Vagina (tissue), 2 donors: ENCODE measurements at places on chromosomes 16 and 17.

DNA sequence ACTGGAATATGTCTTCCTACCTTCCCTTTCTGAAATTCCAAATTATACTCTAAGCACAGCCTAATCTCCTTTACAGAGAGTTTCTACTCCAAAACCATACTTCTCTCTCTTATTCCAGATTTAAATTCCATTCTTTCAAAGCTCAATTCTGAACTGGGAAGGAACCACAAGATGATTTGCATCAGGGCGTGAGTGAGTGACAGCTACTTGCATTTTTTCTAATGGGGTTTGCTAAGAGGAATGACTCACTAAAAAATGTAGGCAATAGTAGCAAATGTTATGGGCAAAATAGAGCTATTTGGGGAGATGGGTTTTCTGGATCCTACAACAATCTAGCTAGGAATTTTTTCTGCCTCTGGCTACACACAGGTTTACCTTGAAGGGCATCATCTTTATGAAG lies 244.6 kb upstream of the PSMD7 start:
- no peak for DNase-seq

GRCh38 chr16:85800321-85800669 lies 800 bp downstream of the COX4I1 start:
- DNase-seq = no peak

- DNase-seq = no peak
These were observed 4.5 kb upstream of the SGCA start for GRCh38 chr17:50161023-50161910.

- DNase-seq = no peak
These were observed 2.0 kb downstream of the YWHAE start for GRCh38 chr17:1398028-1398427.

DNA sequence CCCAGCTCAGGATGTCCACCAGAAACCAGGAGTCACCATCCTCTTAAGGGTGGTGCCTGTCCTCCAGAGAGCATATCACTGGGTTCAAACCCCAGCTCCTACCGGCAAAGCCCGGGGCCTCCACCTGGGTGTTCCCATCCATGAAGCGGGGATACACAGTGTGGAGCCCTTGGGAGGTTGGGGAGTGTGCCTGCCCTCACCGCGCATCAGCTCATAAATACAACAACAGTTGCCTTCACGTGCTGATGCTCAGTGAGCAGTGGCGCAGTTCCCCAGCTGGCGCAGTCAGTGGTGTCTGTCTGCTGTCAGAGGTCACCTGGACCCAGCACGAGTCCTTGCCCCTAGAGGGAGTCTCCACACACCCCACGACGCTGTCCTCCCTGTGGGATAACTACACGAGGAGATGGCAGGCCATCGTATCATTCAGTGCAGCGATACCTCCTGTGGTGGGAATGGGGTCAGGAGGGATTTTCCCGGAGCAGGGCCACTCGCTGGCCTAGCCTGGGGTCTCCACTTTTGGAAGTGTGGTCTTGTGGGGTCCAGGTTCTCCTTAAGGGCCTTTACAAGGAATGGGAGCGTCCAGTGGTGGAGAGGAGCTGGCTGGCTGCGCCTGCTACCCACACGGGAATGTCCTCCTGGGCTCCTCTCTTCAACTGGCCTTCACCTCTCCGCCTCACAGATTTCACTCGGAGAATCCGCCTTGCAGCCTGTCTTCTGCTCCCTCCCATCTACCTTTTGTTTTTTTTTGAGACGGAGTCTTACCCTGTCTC lies 2.3 kb upstream of the ELOB start:
- no peak for DNase-seq

DNA sequence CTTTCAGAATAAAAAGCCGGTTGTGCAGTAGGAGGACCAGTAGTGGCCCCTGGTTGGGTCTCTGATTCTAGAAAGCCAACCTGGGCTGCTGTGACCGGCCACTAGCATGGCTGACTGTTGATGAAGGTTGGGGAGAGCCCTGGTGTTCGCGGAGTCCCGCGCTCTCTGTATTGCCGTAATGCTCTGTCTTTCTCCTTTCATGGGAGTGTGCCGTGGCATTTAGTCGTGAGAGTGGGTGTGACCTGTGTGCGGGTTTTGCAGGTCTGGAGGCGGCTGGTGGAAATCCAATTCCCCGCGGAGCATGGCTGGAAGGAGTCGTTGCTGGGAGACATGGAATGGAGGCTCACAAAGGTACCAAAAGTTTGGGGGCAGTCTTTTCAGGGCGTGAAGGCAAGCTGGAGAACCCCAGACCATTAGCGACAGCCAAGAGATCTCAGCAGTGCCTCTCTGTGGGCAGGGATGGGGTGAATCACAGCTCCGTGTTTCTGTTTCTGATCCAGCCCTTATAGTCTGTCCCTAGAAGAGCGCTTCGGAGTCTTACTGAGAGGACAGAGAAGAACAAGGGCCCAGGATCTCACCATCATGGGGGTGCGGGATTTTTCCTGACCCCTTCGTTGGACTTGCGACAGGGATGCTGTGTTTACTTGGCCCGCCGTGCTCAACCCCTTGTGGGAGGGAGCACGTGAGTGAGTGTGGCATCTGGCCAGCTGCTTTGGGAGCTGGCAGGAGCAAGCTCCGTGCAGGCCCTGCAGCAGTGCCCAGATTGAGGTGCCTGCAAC lies 56.5 kb downstream of the RNF213 start:
- DNase-seq = no peak

DNA sequence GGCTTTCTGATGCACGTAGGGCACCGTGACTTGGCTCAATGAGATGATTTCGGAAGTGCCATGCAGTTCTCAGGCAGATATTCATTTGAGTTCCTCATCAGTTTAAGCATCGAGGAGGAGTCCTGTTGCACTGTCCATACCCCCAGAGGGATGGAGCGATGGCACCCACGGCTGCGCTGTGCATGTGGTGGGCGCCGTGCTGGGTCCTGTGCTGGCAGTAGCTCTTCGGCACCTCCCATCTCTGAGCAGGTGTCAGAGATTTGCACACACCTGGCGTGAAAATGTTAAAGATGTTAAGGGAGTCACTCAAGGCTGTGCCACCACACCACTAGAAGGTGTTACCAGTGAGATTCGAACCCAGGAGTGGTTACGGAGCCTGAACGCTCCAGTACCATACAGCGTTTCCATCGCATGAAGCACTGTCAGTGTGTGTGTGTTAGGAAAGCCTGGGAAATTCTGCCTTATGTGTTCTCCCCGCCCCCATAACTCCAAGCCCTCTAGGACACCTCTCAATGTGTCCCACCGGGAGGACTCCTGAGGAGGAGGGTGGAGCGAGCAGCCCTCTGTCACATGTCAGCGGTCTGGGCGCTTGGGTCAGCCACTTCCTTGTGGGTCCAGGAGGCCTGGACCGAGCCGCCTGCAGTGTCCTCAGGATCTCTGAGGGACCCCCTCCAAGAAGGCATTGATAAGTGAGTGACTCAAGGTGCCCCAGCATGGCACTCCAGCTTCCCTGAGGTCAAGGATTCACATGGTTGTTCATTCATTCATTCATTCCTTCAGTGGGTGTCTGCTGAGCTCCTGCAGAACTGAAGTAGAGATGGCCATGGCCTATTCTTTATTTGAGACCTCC lies 3.8 kb downstream of the MRC2 start:
- DNase-seq = no peak

DNA sequence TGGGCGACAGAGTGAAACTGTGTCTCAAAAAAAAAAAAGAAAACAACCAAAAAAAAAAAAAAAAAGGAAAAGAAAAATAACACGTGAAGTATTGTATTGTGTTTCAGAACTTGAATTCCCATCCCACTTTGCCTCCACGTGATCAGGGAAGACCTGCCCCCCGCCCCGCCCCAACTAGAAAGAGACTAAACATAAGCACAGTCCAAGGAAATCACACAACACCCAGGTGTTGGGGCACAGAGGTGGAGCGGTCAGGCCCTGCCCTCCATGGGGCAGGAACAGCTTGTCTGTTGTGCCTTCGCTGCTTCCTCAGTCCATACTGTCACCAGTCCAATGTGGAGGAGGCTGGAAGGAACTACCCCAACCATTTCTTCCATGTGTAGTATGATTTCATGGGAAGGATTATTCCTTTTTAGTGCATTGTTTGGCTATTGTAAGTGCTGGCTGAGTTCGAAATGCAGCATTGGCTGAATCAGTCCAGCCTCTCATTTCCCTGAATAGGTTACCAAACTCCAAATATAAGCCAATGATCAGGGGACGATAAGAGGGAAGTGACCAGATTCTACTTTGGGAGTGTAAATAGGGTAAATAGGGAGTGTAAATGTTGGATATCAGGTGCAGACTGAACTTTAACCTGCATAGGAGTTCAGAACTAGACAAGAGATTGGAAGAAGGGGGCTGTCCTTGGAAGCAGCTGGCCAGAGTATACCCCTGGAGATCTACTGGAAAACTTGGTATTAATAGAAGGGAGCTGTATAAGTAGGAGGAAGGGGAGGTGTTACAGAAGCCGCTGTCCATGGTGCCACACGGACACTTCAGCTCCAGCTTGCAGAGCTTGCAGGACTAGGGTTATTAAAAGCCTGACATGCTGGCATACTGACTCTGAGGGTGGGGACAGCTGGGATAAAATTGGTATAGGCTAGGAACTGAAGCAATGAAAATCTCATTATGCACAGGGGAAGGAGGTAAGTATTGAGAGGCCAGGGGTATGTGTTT lies 50.7 kb downstream of the TANGO6 start:
- DNase-seq = no peak

- DNase-seq = no peak
These were observed 82.4 kb upstream of the CLEC3A start for GRCh38 chr16:77939968-77940367.

GRCh38 chr17:74749279-74750038 lies 1.0 kb downstream of the NHERF1 start:
- DNase-seq = no peak

GRCh38 chr17:9979463-9979995 lies 74.5 kb upstream of the RCVRN start:
- DNase-seq = no peak

- no peak for DNase-seq
These were observed 68.5 kb downstream of the ZDHHC7 start for GRCh38 chr16:84942786-84943185.

DNA sequence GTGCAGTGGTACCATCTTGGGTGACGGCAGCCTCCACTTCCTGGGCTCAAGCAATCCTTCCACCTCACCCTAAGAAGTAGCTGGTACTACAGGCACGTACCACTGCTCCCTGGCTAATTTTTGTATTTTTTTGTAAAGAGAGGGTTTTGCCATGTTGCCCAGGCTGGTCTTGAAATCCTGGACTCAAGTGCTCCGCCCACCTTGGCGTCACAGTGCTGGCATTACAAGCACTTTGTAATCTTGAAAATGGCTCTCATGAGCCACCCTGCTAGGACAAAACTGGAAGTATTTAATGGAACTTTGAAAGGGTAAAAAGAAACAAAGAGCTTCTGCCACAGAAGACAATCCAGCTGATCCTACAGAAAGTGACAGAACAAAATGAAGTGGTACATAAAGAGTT lies 9.2 kb downstream of the SUMO2 start:
- DNase-seq = no peak

GRCh38 chr17:78027121-78027520 lies 68.6 kb downstream of the TNRC6C start:
- DNase-seq = no peak

DNA sequence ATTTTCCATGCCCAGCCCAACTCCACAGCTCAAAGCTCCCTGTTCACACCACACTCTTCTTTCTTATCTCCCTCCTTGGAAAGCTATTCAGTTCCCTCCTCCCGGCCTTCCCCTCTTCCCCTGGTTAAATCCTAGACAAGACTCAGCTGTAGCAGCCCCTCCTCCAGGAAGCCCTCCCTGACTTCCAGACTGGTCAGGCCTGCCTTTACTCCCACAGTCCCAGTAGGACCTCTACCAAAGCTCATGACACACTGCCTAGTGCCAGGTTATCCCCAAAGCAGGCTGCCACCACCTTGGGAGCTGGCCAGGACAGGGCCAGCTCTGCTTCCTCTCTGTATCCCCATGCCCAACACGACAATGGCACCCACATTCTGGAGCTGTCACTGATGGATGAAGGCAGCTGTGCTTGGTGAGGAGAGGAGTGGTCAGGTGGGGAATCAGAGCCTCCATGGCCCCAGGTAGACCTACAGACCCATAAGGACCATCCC lies 50.0 kb downstream of the BEAN1 start:
- no peak for DNase-seq

GRCh38 chr16:20004931-20005330 lies 68.8 kb downstream of the GPR139 start:
- DNase-seq = no peak

- DNase-seq = no peak
These were observed 7.1 kb upstream of the MPP2 start for GRCh38 chr17:43914451-43914850.

- DNase-seq = no peak
These were observed 581.5 kb upstream of the RBFOX1 start for GRCh38 chr16:6751191-6751590.

- no peak for DNase-seq
These were observed 4.9 kb downstream of the TBX2 start for GRCh38 chr17:61404663-61404912.

DNA sequence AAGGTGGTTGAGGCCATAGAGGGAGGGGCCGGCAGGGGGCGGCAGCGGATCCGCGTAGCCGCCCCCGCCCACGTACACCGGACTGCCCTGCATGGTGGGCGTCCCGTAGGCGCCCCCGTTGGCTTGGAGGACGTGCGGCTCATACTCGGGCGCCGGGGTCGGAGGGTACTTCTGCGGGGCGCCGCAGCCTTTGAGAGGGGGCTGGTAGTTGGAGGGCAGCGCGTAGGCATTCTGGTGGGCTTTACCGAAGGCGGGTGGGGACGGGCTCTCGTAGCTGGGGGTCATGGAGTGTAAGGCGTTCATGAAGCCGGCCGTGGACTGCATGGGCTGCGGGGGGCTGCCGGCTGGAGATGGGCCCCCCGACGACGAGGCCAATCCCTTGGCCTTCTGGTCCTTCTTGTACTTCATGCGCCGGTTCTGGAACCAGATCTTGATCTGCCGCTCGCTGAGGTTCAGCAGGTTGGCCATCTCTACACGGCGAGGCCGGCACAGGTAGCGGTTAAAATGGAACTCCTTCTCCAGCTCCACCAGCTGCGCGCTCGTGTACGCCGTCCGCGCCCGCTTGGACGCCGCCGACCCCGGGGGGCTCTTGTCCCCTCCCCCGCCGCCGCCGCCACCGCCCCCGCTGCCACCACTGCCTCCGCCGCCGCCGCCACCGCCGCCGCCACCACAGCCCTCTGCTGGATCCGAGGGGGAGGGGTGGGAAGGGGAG lies 5.7 kb upstream of the HOXB2 start:
- DNase-seq = no peak

GRCh38 chr16:72220875-72221629 lies 49.1 kb upstream of the PMFBP1 start:
- DNase-seq = no peak

- DNase-seq = no peak
These were observed 41.8 kb upstream of the SLC38A10 start for GRCh38 chr17:81336930-81337325.

- no peak for DNase-seq
These were observed at the start of gene PIGQ for GRCh38 chr16:569445-570254. Gene PIGQ, plus strand, starts transcription at chr16:569968. Its CDS starts 4,107 bp downstream, at chr16:574075.

DNA sequence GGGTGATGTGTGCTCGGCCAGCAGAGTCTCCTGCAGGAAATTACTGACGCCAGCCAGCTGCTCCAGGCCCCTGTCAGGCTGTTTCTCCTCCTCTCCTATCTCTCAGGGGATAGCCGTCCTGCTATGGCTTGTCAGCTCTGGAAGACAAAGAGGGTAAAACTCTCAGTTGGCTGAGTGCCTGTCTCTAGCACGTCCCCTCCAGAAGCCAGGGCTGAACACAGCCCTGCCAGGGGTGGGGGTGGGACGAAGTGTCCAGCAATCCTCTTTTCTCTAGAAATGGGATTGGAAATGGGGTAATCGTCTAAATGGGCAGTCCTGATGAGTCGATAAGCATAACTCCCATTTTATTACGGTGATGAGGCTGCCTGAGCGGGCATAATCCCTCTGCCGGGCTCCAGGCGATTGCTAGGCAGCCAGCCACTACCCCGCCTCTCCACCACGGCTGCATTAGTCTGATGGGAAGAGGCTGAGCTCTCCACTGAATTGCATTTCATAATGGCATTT lies 89.1 kb upstream of the GNAO1 start:
- no peak for DNase-seq
